ENCODE measurements at places on chromosomes 1 and 21.

- no peak for DNase-seq
Measured at GRCh38 chr1:108584428-108584856, 24.5 kb downstream of the EEIG2 start.

- no peak for DNase-seq
Measured at GRCh38 chr1:54748094-54748835, 16.1 kb downstream of the PARS2 start.

GRCh38 chr1:866095-866494 is 57.6 kb upstream of the SAMD11 start:
- DNase-seq = no peak

DNA sequence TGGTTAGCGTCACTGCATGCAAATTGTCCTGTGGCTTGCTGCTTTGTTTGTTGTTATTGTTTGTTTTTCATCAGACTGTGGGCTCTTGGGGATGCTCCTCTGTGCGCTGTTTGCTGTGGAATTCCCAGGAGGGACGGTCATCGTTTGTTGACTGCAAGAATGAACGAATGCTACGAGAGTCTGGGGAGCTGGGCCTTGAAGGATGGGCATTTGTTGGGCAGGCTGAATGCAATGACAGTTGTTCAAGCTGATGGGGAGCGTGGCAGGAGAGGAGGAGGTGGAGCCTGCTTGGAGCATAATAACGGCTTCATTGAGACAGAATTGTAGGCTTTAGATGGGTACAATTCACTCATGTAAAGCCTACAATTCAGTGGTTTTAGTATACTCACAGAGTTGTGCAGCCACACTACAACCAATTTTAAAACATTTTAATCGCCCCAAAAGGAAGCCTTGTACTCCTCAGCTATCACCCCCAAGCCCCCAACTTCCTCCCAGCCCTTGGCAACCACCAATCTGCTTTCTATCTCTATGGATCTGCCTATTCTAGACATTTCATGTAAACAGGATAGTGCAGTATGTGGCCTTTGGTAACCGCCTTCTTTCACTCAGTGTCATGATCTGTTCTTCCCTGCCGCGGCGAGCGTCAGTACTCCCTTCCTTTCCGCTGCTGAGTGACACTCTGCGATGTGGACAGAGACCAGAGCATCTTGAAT is 190.2 kb downstream of the CAMTA1 start:
- no peak for DNase-seq

DNA sequence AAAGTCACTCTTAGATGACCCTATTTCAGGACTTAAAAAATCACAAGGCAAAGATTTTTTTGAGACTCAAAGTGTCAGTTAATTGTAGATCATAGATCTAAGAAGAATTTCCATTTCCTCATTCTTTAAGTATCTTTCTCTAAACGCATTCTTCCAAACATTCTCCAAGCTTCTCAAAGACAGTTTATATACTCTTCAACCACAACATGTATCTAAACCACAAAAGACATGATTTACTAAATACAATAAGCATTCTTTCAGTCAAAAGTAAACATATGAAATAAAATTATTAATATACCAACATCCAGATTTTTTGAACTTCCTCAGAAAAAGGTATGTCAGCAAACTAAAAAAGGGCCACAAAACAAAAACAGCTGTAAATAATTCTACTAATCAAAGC is 24.4 kb downstream of the RC3H1 start:
- DNase-seq = no peak
